Activated T-cell treated with anti-CD3 and anti-CD28 coated beads, Interleukin-2, amount 50 U/mL, for 72 hours (primary cell): ENCODE measurements at places on chromosomes 7 and 10.
A peak's percentile ranks its signal among the peaks of the same experiment; 100 is the strongest.

GRCh38 chr10:1368842-1369171 is 312.6 kb downstream of the WDR37 start:
- DNase-seq, result peak; percentile 41

GRCh38 chr7:83930262-83930661 is 264.3 kb downstream of the SEMA3A start:
- no peak for DNase-seq

GRCh38 chr10:44366941-44367630 is 17.8 kb downstream of the CXCL12 start:
- DNase-seq, result no peak

DNA sequence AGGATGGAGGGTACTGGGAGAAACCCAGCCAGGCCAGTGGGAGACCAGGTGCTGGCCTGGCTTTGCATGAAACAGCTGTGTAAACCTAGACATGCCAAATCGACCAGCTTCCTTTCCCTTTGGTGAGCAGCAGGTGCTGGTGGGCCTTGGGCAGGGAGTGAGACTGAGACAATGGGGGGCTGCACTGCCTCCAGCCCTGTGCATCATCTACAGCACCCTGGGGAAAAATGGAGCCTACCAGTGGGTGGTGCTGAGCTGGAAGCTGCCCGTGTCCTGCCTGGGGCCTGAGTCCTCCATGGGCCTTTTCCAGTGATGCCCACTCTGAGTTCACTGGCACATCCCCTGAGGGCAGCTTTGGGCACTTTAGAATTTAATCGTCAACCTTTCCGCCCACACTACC is 19.2 kb upstream of the DDC start:
- DNase-seq, result no peak

GRCh38 chr10:114384181-114384580 is 20.1 kb downstream of the AFAP1L2 start:
- DNase-seq, result no peak

DNA sequence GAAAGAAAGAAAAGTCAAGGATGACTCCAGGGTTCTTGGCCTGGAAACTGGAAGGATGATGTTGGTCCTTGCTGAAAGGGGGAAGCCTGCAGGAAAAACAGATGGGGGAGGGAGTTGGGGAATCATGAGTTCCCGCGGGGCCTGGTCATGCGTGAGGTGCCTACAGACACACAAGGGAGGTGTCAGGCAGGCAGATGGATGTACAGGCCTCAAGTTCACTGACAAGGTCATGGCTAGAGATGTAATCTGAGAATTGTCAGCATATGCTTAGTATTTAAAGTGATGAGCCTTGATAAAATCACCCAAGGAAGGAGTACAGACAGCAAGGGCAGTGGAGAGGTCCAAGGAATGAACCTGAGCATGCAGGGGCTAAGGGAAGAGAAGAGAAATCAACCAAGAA is 46.8 kb downstream of the DLG5 start:
- no peak for DNase-seq

- DNase-seq, result no peak
Observed at GRCh38 chr10:98344589-98345038, 70.4 kb downstream of the PYROXD2 start.

GRCh38 chr7:81190997-81191768 is 272.3 kb upstream of the SEMA3C start:
- no peak for DNase-seq

- DNase-seq, result no peak
Observed at GRCh38 chr7:106243893-106244292, 40.9 kb downstream of the NAMPT start.

DNA sequence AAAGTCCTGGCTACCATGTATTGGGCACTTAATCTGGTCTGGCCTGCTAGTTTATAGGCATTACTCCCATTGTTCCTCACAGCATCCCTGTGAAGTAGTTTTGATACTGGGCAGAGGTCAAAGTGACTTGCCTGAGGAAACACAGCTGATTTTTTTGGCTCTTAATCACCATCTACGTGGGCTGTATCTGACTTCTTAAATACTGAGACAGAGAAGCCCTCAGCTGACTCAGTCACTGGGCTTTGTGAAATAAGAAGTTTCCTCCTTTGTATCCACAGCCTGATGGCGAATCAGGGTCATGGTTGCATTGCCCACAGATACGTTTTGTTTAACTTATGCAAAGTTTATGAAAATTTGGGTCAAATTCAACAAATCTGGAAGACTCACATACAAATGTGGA is 13.2 kb downstream of the TACR2 start:
- no peak for DNase-seq

DNA sequence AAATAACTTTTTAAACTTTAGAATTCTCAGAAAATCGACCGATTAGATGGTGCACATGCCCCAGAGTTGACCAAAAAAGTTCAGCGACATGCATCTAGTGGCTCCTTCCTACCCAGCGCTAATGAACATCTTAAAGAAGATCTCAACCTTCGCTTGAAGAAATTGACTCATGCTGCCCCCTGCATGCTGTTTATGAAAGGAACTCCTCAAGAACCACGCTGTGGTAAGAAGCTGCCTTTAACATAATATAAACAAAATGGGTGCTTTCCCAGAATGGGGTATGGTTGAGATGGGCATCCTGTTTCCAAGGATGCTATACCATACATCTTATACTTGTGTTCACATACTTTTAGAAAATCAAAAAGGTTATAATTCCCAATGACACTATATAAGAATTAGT is 24.6 kb downstream of the GLRX3 start:
- peak; percentile 14 for DNase-seq

DNA sequence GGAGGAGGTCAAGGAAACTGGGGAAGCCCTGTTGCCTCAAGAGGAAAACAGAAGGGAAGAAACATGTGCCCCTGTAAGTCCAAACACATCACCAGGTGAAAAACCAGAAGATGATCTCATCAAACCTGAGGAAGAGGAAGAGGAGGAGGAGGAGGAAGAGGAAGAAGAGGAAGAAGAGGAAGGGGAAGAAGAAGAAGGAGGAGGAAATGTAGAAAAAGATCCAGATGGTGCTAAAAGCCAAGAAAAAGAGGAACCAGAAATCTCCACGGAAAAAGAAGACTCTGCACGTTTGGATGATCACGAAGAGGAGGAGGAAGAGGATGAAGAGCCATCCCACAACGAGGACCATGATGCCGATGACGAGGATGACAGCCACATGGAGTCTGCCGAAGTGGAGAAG is 82.7 kb upstream of the SAMD8 start:
- no peak for DNase-seq

DNA sequence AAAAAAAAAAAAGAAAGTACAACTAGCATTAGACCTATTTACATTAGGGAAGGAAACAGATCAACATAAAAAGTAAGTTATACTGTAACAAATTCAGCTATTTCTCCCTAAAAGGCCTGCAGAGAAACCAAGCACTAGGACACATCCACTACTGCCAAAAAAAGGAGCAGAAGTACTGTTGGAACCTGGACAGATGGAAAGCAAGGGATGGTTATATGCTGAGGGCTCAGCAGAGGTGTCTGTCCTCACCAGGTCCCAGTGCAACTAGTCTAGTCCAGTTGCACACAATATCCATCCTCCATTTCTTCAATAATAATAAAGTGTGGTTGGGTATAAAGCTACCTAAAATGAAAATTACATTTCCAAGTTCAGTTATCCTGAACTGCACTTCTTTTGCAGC is 103.2 kb upstream of the IFRD1 start:
- no peak for DNase-seq

- no peak for DNase-seq
Observed at GRCh38 chr7:37096341-37096740, 352.3 kb downstream of the ELMO1 start.

- DNase-seq, result no peak
Observed at GRCh38 chr7:111438369-111439289, 123.7 kb downstream of the IMMP2L start.

DNA sequence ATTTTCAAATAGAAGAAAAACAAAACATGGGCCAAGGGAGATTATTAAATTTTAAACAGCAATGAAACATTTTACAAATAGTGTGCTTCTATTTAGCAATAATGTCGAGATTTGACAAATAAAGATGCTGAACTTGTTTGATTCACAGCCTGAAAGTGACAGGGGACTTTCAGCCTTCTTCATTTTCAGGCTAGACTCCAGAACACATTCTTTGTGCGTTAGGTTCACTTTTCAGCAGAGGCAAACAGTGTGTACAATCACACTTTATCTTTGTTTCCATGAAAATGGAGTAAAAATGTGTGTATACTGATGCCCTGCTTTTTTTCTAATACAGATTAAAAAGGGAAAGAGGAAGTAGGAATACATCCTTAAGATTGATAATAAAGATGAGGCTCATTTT is 35.6 kb downstream of the FAM171A1 start:
- no peak for DNase-seq

DNA sequence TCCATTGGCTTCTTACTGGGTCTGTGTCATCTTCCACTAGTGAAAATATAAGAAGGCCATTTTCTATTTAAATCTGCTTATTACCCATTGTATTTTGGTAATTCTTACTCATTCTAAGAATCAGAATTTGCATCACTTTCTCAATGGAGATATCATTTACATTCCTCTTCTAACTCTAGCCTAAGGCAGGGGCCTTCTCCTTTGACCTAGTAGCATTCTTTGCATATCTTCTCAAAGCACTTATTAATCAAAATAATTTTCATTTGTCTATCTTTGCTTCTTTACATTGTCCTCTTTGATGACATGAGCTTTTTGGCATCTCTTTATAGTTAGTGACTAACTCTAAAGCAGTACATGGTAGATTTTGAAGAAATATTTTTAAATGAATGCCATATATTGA is 400.9 kb upstream of the SEMA3D start:
- DNase-seq, result no peak

- DNase-seq, result no peak
Observed at GRCh38 chr7:82674268-82674667, 230.7 kb upstream of the CACNA2D1 start.

GRCh38 chr7:148262721-148263229 is 327.8 kb upstream of the C7orf33 start:
- peak; percentile 64 for DNase-seq

DNA sequence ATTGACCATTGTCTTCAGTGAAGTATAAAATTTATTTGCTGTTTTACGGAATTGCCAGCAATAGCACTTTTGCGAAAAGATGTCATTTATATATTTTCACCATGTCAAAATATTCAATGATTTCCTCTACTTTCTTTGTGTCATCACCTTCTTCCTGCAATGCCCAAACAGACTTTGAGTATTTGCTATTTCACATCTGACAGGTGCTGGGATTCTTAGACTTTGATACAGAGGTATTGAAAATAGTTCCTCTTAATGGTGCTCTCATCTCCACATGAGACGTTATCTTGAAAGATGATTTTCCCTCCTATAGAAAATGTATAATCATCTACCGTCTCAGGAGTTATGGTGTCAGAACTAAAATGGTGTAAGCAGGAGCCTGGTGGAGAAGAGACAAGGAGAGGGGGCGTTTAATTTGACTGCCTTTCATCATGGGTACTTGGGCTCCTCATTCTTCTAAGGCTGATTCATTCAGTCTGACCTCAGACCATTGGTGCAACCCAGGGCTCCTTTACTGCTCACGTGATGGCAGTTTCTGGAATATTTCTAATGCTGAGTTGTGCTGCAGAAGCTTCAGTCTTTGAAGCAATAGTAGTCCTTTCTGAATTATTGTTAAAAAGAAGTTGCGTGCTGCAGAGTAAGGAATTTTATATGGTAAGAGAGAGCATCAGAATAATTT is 404.6 kb downstream of the PHTF2 start:
- no peak for DNase-seq

GRCh38 chr7:108348913-108349312 is 107.3 kb downstream of the NRCAM start:
- DNase-seq, result no peak
